ENCODE measurements at places on chromosomes 3 and 15.

DNA sequence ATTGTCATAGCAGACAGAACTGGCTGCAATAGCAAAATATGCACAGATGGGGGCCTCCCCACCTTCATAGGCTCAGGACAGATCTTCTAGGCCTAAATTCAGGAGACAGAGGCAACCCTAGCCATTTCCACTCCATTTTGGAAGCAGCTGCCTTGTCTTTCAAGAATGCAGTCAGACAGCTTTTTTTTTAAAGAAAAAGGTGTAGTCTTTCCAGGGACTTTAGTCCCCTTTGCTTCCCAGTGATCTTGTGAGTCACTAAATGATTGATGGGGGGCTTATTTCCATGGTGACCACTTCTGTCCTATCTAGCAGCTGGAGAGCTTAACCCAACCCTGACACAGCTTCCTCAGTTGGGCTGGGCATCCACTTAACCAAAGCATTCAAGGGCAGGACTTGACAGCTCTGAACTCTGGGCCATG lies 165.9 kb downstream of the TPRG1 start:
- no peak for DNase-seq

- DNase-seq: no peak
Observed at GRCh38 chr3:22012471-22012870, 261.5 kb upstream of the ZNF385D start.

- DNase-seq: no peak
Observed at GRCh38 chr3:105678017-105678416, 190.8 kb downstream of the CBLB start.

DNA sequence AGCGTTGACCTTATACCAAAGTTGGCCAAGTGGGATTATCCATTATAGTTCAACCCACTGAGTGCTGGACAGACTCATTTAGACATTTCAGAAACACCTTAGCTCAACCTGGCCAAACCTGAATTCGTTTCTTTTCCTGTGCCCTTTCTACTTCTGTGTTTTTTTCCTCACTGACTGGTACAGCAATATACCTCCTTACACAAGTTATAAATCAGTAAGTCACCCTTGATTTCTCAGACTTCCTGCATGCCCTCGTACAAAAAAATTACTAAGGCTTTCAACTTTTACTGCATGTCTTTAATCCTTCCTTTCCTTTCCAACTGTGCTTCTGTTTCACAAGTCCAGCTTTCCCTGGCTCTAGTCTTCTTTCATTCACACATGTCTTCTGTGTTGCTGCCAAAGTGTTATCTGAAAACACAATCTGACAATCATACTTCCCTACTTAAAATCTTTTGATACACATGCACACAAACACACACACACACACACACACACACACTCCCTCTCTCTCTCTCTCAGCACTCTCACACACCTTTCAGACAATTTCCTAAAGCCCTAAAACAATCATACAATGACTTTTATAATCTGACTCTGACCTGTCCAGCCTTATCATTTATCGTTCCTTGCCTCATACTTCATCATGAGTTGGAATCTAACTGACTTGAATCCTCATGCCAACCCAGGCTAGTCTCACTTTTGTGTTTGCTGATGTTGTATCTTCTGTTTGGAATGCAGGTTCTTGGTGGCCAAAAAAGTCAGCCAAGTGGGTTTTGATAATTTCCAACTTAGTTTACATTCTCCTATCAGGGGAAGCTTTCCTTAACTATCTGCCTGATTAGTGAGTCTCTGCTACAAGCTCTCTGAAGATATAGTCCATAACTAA lies 436.4 kb downstream of the NAALADL2 start:
- no peak for DNase-seq

DNA sequence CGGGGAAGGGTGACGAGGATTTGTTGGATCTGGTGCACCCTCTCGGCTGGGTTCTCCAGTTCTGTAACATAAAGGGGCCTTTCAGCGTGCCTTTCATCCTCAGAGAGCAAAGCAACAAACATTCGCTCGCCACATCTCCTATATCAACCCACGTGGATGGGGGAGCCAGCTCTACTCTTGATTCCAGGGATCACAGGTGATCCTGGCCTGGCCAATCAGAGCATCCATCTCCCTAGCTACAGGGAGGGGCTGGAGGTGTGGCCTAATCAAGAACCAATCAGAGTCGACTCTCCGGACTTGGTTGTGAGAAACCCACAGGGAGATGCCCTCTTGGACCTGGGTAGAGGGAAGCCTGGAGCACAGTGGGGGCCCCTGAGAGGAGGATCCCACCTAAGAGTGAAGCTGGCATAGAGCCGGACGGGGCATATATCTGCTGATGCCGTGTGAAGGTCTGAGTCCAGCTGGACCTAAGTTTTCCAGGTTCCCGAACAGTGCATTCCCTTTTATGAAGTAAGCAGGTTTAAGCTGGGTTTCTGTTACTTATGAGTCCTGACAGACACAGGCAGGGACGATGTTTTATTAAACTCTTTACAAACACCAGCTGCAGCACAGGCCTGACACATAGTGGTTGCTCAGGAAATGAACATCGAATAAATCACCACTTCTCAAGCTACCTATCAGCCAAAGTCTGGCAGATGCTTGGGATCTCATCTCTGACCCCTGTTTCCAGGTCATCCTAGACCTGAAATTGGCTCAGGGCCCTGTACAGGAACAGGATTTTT lies 50.7 kb upstream of the RAD18 start:
- no peak for DNase-seq

DNA sequence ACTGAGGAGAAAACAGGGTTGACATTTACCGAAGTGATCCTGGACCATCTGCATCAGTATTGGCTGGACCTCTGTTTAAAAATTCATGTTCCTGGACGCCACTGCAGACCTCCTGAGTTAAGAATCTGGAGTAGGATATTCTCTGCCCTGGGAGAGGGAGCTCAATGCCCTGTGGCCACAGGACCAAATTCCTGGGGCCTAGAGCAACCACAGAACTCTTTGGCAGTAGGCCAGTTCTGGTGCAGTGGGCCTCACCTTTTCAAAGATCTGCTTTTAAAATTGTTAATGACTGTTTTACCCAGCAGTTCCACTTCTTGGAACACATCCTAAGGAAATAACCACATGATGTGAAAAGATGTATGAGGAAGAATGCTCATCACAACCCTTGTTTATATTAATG lies 133.3 kb upstream of the ADPGK start:
- no peak for DNase-seq

DNA sequence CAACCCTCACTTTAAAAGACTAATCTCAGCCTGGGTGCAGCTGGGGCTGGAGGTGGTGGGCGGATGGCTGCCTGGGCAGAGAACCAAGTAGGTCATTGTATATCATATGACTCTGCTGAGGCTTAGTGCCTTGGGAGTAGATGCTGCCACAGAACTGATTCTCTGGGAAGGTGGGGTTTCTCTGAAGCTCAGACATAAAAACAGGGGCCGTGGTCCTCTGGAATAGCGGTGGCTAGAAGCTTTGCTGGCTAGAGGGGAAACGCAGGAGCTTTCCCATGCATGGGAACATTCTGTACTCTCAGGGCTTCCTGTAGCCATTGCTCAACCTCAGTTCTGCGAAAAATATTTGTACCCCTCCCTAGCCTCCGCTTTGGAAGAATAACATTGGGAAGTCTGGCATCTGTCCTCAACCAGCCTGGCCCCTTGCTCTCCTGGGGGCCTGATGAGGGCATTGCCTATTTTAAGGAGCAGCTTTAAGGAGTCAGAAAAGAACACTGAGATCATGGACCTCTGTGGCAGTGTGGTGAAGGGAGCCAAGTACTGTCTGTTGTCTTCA lies 14.7 kb downstream of the TIMP4 start:
- no peak for DNase-seq

DNA sequence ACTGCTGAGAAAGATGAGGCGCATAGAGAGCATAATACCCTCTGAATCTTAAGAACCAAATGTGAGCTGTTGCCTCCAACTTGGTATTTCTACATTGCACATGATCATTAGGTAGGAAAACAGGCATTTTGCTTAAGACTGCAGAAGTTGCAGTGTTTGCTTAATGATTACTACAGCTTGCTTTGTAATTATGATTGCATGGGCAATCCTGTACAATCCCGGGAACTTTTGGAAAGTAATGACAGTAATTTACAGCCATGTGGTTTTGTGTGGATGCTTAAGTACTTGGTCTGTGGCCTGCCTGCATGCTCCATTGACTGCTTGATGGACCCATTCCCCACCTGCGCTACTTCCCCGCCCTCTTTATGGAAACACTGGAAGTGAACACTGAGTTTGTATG lies 301.1 kb downstream of the DIPK2A start:
- DNase-seq: no peak

GRCh38 chr15:73305331-73306211 lies 63.2 kb downstream of the HCN4 start:
- DNase-seq: peak; percentile 32

- DNase-seq: no peak
Observed at GRCh38 chr15:68543165-68544008, 35.4 kb upstream of the CORO2B start.

- no peak for DNase-seq
Observed at GRCh38 chr3:42652611-42653302, 740 bp upstream of the ZBTB47 start.
